Type B pancreatic cell (in vitro differentiated cells): ENCODE measurements at places on chromosomes 1 and 21. TPM values are rescaled to one million over a fixed set of nuclear protein-coding genes. Genes with fewer than 3 reads are reported as not detected.

DNA sequence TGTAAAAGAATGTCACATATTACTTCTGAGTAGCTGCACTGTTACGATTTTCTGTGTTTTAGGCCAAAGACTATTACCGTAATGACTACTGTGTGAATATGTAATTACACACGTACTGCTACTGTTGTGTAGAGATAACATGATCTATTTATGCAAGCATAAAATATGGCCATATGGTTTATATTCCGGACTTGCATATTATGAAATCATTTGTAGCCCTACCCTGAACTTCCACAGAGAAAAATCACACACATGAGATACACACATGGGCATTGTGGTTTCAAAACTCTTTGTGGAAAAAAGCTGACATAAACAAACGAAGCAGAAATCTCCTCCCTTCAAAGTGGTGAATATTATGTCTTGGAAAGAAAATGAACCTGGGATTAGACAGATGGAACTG lies 373.0 kb upstream of the ADAMTS5 start:
- DNase-seq = no peak
- no peaks in the 10 kb centered on the region for H3K4me1 ChIP-seq
- H3K36me3 ChIP-seq = no peaks in the 10 kb centered on the region
- no peak overlapping the region for H3K4me3 ChIP-seq
- no peaks in the 10 kb centered on the region for H3K27me3 ChIP-seq
- H3K27ac ChIP-seq = no peak overlapping the region

- no peak overlapping the region for H3K4me3 ChIP-seq
- no peaks in the 10 kb centered on the region for H3K27me3 ChIP-seq
- H3K4me1 ChIP-seq = peaks cover 8% of the 10 kb centered on the region
- H3K27ac ChIP-seq = no peak overlapping the region
- DNase-seq = no peak
- H3K36me3 ChIP-seq = peaks cover 8% of the 10 kb centered on the region
Measured at GRCh38 chr1:163796394-163796821, 474.7 kb downstream of the NUF2 start.

DNA sequence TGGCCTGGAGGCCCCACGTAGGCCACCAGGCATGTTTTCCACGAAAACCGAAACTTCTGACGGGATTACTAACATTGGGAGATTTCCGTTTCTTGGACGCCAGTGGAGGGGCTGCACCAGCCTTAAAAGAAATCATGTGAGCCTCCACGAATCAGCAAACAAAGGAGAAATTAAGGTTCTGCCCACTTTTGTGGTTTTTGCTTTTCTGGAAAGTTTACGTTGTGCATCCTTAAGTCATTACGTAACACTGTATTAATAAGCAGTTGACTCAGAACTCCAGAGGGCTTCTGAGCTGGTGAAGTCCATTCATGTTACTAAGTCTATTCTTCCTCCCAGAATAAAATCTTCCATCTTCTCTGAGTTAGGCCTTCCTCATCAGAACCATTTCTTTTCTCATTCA lies 168.5 kb downstream of the PSMG1 start:
- no peaks in the 10 kb centered on the region for H3K27me3 ChIP-seq
- no peak overlapping the region for H3K4me3 ChIP-seq
- H3K27ac ChIP-seq = no peak overlapping the region
- no peaks in the 10 kb centered on the region for H3K36me3 ChIP-seq
- DNase-seq = no peak

GRCh38 chr1:170290991-170291390 lies 145.2 kb downstream of the NTMT2 start:
- H3K27ac ChIP-seq = no peak overlapping the region
- H3K4me1 ChIP-seq = peaks cover 3% of the 10 kb centered on the region
- no peak overlapping the region for H3K4me3 ChIP-seq
- no peaks in the 10 kb centered on the region for H3K36me3 ChIP-seq
- no peaks in the 10 kb centered on the region for H3K27me3 ChIP-seq
- no peak for DNase-seq

The TNFRSF4 gene
- 0.31 TPM in 1 of 2 replicates, not detected in the other for total RNA-seq

The C1orf53 gene
- 2.2 and 3.7 TPM in 2 replicates for total RNA-seq

- no peaks in the 10 kb centered on the region for H3K4me1 ChIP-seq
- DNase-seq = no peak
- no peaks in the 10 kb centered on the region for H3K36me3 ChIP-seq
- no peak overlapping the region for H3K4me3 ChIP-seq
- H3K27me3 ChIP-seq = peaks cover 32% of the 10 kb centered on the region
Measured at GRCh38 chr1:221201773-221202172, 322.5 kb downstream of the HLX start.

- DNase-seq = no peak
- no peak overlapping the region for H3K27ac ChIP-seq
- H3K36me3 ChIP-seq = no peaks in the 10 kb centered on the region
- H3K4me3 ChIP-seq = no peak overlapping the region
- no peaks in the 10 kb centered on the region for H3K27me3 ChIP-seq
Measured at GRCh38 chr1:197356723-197357533, 88.9 kb downstream of the CRB1 start.

The FNBP1L gene
- total RNA-seq = 74.7 and 119 TPM in 2 replicates

DNA sequence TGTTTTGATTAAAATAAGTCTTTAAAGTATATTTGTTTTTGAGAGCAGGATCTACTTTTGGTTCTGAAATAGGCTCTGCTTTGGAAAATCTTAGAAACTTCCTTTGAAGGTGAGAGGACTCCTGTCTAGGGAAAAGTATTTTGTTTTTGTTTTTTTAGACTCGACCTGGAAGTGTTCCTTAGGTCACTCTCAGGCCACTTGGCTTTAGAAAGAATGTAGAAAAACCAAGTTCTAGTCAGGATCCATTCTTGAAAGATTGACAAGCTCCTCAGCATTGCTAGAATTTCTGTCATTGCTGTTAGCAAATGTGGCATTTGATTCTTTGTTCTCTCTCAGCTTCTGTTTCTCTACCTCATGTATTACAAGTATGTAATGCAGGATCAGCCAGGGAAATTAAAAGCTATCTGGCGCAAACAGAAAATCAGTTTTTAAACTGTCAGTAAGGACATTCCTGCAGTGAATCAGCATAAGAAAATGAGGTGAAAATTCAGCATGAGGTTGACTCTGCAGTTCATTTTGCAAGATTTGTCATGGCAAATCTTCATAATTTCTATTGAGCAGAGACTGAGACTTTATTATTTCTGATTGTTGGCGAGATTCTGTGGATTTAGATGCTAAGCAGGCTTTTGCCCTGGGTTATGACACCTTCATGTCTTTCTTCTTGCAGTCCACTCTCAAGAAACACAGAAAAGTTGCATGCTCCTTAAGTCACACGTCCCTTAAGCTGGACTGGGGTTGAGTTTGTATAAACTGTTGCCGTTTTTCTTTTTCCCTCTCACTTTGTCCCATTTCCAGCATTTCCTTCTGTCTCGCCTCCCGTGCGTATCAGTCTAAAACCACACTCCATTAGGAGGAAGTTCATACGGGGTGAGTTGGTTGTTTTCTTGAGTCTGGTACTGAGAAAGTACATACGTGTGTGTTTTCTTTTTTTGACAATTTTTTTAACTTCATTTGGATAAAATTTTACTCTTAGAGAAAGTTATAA lies 12.6 kb downstream of the NTPCR start:
- H3K36me3 ChIP-seq = peaks cover 47% of the 10 kb centered on the region
- peaks cover 7% of the 10 kb centered on the region for H3K4me1 ChIP-seq
- peak overlapping the region; percentile 58 for H3K27ac ChIP-seq
- no peaks in the 10 kb centered on the region for H3K27me3 ChIP-seq
- DNase-seq = no peak

GRCh38 chr1:163789911-163790310 lies 468.2 kb downstream of the NUF2 start:
- no peaks in the 10 kb centered on the region for H3K27me3 ChIP-seq
- H3K4me1 ChIP-seq = no peaks in the 10 kb centered on the region
- no peak overlapping the region for H3K27ac ChIP-seq
- DNase-seq = no peak
- H3K4me3 ChIP-seq = no peak overlapping the region
